ENCODE measurements at places on chromosomes 11 and 22.

GRCh38 chr11:82927264-82927880 is 25.8 kb downstream of the DDIAS start:
- DNase-seq = no peak

DNA sequence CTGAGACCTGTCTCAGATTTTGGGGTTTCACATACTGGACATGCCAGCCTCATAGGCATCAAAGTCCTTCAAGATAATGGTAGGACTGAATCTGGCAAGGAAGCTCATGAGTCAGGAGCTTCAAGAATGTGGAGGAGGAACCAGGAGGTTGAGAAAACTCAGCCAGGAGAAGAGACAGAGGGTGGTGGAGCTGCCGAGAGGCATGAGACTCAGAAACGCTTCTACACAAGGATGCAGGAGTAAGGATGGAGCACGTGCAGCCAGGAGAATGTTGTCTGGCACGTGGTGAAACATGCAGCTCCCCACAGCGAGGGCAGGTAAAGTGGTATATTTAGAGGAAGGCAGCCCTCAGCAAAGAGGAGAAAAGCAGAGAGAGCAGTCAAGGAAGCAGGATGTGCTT is 148.7 kb upstream of the ISX start:
- no peak for DNase-seq

DNA sequence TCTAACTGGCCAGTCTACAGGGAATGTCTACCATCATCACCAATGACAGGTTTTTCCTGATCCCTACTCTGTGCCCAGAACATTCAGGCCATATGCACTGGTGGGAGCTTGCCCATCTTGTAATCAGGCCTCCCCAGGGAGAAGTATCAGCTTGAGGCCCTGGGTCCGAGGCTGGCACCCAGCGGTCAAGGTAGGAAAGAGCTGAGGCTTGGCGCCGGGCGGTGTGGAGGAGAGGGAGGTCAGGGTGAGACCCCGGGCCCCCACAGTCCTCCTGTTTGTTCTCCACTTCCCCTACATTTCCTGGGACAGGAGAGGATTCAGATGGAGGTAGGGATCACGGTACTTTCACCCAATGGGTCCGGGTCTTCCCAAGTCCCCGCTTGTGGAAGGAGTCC is 15.5 kb downstream of the TSKU start:
- no peak for DNase-seq

DNA sequence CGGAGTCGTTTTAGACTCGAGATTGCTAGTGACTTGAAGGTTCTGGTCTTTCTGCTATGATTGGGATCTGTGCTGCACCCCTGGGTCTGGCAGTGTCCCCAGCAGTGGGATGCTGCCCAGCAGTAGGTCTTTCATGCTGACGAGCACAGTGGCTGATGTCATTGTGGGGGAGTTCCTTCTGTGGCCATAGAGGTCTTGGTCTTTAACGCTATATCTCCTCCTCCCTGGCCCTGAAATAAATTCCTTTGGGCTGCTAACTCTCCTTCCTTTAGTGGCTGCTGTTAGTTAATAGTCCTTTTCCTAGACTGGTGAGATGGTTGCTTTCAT is 136.3 kb downstream of the TEAD1 start:
- DNase-seq = no peak

DNA sequence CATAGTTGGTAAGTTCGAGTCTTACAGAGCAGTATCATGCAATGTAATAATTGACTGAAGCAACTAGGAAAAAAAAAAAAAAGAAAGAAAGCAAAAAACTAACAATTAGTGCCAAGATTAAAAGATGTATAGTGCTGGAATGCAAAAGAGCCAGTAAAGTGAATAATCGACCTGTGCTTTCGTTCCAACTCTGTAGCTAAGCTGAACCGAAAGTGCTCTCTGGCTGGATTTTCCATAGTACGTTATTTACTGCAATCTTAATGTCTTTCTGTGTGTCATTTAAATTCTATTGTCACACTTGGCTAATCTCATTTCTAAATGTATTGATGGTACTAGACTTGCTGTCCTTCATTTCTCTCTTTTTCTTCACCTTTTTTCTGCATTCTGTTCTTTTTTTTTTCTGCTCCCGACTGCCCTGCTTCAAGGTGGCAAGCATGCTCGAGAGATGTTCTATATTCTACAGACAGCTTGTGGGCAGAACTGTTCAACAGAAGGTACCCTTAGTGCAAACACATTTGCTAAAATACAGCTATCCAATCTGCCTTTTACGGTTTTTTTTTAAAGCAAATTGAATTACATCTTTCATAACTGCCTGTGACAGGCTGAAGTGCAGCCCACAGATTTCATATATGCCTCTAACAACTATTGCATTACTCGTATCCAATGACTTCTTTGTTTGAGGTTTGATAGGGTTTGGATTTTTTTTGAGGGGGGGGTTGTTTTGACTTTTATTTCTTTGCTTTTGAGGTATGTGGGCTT is 204.2 kb upstream of the MTNR1B start:
- no peak for DNase-seq

- DNase-seq = no peak
Measured at GRCh38 chr22:47588578-47588960, 826.1 kb downstream of the TBC1D22A start.

DNA sequence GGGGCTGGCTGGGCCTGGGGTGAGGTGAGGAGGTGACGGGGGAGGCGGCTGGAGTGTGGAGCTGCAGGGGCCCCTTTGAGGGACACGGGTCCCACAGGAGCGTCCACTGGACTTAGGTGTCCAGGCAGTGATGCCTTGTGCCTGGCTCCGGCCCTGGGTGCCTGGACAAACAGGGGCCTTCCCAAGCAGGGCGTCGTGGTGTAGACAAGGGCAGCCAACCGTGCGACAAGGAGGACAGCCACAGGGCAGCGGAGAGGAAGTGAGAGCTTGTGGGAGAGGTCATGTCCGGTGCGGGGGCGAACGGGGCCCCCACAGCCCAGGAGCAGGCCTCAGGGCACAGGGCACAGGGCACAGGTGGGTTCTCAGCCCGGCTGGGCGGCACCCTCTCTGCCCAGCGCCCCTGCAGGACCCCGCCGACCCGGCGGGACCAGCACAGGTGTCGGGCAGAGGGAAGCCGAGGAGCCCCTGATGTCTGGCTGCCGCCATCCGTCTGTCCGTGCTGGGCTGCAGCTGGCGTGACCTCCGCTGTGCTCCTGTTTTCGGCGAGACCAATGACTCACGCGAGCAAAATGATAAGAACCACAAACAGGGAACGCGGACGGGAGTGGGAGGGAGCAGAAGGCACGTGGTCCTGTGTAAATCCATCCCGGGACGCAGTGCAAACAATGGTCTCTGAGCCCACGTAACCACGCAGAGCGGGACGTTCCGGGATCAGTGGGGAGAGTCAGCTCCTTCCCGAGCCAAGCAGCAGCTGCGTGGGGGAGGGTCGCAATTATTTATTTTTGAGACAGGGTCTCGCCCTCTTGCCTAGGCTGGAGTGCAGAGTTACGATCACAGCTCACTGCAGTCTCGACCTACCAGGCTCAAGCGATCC is 49.1 kb upstream of the A4GALT start:
- DNase-seq = no peak

- DNase-seq = no peak
Measured at GRCh38 chr11:60855726-60856633, at the start of gene PTGDR2. TSS of gene PTGDR2 (minus strand) at chr11:60855950. CDS start at chr11:60853722, 2,228 bp downstream.

DNA sequence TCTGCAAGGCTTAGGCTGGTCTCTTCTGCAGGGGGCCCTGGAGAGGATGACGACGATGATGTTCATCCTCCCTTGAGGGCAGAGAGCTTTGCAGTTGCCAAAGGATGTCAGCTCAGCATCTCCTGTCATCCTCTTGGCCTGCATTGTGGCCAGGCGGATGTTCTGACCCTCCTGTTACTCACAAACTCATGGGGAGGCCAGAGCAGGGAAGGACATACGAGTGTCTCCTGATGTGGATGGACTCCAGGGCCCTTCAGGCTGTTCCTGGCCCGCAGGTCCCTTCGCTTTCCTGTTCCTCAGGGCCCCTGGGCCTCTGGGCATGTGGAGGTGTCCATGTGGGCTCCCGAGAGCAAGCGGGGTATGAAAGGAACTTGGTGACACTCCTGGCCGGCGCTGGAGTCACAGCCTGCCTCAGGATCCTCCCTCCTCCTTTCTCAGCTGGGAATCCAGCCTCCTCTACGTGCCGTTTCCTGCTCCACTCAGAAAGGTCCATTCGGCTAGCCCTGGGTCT is 8.5 kb downstream of the ADORA2A start:
- peak; percentile 73 for DNase-seq

GRCh38 chr22:21651521-21652009 is 9.5 kb downstream of the SDF2L1 start:
- no peak for DNase-seq

GRCh38 chr11:122895563-122895962 is 13.0 kb downstream of the JHY start:
- DNase-seq = no peak

GRCh38 chr11:93770160-93770559 is 13.9 kb upstream of the MED17 start:
- DNase-seq = no peak

DNA sequence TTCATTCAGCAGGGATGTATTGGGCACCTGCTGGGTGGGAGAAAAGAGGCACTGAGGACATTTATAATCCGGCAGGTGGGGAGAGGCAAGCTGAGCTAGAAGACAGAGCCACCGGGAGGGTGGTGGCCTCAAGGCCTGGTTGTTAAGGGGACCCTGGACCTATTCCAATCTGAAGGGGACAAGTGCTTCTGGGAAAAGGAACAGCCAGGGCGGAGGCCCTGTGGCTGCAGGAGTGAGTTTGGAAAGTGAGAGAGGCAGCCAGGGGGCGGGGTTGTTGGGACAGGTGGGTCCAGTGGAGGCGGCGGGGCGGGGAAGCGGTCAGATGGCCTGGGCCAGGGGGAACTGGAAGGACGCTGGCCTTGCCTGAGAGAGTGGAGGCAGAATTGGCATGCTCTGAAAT is 29.1 kb downstream of the ANO1 start:
- no peak for DNase-seq

GRCh38 chr11:47329431-47329986 is 23.0 kb downstream of the MYBPC3 start:
- peak; percentile 62 for DNase-seq

DNA sequence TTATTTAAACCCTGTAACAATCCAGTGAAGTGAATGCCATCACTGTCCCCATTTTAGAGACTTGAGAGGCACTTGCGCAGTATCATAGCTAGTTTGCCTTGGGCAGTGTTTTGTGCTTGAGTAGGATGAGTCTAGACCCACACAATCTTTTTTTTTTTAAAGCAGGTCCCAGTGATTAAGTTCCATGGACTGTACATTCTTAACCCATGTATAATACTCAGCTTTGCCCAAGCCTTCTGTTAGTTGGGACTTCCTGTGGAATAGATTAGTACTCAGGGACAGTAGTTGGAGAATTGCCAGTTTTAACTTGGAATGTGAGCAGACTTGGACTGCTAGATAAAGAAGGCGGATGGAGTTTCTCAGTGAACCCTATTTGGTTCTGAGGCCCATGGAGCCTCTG is 108.6 kb upstream of the RASSF10 start:
- DNase-seq = no peak

GRCh38 chr22:21989049-21989448 is 6.5 kb upstream of the TOP3B start:
- DNase-seq = no peak

- no peak for DNase-seq
Measured at GRCh38 chr11:65880844-65881421, 1.3 kb downstream of the CTSW start.

DNA sequence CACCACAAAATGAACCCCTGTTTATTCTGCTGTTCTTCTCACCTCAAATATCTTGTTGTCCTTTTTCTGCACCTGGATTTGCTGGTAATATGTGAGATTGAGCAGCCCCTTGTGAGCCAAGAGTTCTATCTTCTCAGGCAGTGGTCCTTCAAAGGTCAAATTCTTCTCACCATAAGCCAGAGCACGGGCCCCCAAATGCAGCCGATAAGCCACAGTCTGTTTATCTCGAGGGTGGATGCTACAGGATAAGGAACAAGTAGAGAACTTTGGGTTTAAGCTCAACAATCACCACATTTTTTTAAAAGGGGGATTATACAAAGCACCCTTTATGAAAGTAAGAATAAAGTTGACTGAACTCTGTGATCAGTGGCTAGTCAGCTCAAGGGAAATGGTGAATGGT is 15.8 kb downstream of the TBRG1 start:
- no peak for DNase-seq

Data from coronary artery (tissue), 2 donors.